Germinal center (tissue), 1 donor: ENCODE measurements at places on chromosomes 5 and 9.

- peak; percentile 41 for DNase-seq
Measured at GRCh38 chr9:2657427-2657826, 35.8 kb downstream of the VLDLR start.

DNA sequence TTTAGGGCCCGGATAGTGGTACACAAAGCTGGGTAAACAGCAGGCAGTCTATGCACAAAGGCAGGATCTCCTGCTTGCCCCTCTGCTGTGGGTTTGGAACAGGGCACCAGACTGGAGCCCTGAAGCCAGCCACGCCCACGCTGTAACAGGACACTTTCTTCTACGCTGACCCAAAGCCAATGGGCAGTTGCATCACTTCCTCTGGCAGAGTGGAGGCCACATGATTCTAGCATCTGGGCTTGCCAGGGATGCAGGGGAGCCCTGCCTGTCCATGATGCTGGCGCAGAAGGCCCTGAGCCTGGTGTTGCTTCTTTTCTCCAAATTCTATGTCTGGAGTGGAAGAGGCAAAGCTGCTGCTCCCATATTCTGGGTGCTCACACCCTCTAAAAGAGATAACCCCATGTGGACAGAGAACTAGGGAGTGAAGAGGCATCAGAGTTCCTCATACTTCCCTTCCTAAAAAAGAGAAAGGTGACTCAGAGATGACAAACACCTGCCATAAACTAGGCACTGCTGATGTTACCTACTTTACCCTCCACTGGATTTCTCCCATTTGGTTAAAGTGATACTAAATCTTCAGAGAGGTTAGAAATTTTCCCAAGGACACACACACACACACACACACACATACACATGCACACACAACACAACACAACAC, 260.3 kb upstream of the KLF4 start:
- no peak for DNase-seq

- DNase-seq = no peak
Measured at GRCh38 chr5:149745-150485, 41.4 kb upstream of the LRRC14B start.

GRCh38 chr9:123924727-123925126, 5.2 kb downstream of the DENND1A start:
- no peak for DNase-seq

- DNase-seq = no peak
Measured at GRCh38 chr9:72633966-72634365, 112.6 kb downstream of the TMC1 start.

GRCh38 chr5:172076761-172077244, 70.4 kb upstream of the FBXW11 start:
- no peak for DNase-seq

- DNase-seq = no peak
Measured at GRCh38 chr5:132591145-132591544, 34.4 kb downstream of the RAD50 start.

DNA sequence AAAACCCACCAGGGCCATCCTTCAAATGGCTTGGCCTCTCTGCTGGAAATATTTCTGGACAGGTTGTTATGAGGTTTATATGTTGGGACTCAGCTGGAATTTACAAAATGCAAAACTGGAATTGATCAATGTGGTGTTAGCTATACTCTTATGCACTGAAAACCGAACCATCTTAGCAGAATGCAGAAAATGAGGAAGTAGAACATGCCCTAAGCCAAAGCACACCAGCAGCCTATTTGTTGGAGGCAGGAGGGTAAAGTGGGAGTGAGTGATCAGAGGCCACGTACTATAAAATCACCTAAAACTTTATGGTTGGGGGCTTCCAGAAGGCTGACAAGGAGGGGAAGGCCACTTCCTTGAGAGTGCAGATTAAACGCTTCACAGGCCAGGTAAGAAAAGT, 63.6 kb upstream of the C5orf63 start:
- DNase-seq = no peak

DNA sequence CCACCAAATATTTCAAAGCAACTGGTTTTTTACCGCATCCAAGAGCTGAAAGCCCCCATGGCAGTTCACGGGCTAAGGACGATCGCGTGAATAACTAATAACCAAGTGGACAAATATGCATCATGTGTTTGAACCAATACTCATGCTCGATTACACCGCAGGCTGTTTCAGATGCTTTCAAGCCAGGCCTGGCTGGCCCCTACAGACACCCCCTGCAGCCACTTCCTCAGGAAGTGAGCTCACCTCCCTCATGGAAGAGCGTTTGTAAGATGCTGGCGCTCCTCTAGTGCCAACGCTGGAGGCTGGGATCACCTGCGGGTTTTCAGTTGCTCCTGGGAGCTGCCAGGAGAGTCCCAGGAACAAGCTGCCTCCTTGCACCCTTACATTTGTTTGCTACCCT, 53.9 kb upstream of the PTCH1 start:
- no peak for DNase-seq
